ENCODE measurements at places on chromosomes 13 and 19.

GRCh38 chr19:19111967-19112580, 26.2 kb downstream of the TMEM161A start:
- no peak for DNase-seq

GRCh38 chr19:30225676-30226463, 146.3 kb upstream of the ZNF536 start:
- DNase-seq = no peak

DNA sequence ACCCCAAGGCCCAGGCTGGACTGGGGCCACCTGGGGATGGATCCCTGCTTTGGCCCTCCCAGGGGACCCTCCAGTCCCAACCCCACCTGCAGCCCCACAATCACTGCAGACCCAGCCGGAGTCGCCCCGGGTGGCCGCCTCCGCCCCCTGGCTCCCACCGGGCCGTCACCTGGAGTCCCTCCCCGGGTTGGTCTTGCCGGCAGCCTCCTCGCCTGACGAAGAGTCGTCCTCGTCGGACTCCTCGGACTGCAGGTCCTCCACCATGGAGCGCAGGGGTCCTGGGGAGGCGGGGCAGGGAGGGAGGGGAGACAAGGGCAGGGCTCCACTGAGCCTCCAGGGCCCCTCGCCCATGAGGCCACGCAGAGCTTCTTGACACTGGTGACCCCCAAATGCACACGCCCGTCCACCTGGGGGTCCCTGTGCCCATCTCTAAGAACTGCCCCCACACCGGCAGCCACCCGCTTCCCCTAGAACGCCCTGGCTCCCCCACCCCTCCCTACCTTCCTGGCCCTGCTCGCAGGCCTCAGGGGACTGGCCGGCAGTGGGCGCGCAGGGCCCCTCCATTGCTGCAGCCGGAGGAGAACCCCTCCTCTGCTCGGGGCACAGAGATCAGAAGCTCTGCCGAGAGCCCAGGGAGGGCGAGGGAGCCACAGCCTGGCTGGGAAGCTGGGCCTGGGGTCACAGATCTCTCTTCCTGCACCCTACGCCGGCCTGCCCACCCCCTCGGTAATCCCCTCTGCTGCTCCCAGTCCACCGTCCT, 63.4 kb downstream of the MLLT1 start:
- DNase-seq = no peak

GRCh38 chr19:38512277-38512676, 78.8 kb downstream of the RYR1 start:
- no peak for DNase-seq

- DNase-seq = no peak
Measured at GRCh38 chr13:32426191-32426989, 1.5 kb downstream of the N4BP2L1 start.

DNA sequence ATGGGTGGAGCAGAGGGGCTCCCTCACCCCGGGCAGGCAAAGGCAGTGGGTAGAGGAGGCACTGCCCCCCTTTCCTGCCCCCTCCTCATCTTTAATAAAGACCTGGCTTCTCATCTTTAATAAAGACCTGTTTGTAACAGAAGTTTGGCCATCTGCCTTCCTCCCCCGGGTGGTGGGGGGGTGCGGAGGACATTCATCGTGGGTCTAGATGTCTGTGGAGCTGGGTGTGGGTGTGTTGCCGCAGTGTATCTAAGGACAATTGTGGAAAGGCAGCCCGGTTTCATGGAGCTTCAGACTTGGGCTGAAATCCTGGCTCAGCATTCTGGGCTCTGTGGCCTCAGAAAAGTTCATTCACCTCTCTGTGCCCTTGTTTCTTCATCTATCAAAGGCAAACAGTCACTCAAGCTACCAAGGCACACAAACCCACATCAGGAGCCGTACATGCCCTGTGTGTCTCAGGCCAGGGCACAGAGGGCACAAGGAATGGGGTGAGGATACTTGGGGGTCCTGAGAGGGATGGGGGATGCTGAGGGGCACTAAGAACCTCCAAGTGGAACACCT, 8.8 kb upstream of the SWSAP1 start:
- no peak for DNase-seq

DNA sequence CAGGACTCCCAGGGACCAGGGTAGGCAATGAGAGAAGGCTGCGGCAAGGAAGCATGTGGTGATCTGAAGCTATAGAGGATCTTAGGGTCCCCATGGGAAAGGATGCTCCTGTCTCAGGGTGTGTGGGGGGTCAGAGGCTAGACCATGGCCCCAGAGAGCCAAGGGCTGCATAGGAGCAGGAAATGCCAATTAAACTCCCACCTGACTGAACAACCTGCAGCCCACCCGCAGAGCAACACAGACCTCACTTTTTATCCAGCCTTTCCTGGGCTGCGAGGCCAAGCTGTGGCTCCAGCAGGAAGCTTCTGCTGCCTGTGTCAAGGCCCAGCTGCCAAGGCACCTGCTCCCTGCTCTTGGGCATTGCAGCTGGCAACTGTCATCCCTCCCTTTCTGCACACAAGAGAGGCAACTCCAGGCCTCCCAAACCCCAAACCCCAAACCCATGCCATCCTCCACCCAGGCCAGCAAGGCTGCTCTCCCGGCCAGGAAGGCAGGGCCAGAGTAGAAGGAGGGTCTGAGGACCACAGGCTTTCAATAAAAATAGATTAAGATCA, 290.1 kb downstream of the FOXO1 start:
- no peak for DNase-seq

GRCh38 chr13:96273196-96273595, 183.3 kb downstream of the HS6ST3 start:
- DNase-seq = no peak

DNA sequence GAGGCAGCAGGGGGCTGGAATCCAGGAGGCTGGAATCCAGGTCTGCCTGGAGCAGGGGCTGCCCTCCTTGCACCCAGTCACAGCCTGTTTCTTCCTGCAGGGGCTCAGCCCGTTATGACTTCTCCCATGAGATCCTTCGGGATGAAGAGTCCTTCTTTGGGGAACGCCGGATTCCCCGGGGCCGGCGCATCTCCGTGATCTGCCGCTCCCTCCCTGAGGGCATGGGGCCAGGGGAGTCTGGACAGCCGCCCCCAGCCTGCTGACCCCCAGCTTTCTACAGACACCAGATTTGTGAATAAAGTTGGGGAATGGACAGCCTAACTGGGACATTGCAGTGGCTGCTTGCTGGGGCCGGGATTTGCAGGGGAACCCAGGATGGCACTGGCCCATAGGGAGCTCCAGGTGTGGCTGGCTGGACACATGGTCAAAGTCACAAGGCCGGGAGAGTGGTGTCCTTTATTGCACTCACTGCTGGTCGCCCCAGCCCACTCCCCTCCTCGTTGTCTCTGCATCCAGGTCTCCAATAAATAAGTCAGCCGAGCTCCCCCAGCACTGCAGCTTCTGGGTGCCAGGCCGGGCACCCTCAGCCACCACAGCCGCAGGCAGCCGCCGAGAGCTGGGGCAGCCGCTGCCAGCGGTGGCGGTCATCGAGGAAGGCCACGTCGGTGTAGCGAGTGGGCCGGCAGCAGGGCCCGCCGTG, 872 bp downstream of the PSPN start:
- DNase-seq = no peak

GRCh38 chr19:44741841-44742329, 6.6 kb upstream of the BCL3 start:
- DNase-seq = peak; percentile 74

DNA sequence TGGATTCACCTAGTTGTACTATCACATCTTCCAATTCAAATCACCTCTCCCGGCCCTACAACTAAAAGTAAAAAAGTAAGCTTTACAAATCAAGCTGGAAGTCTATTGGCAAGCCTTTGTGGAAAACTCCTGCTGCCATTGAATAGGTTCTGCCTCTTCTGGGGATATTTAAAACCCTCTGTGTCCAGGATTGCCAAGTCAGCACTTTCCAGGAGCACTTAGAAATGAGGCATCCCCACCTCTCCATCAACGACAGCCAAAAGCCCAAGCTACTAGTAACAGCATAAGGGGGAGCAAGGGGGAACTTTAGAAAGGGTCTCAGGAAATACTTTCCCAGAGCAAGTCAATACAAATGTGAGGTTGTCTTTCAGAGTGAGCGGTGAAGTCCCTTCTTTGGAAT, 85.0 kb upstream of the OBI1 start:
- no peak for DNase-seq

GRCh38 chr19:3469638-3470499, 10.5 kb downstream of the SMIM24 start:
- DNase-seq = no peak

DNA sequence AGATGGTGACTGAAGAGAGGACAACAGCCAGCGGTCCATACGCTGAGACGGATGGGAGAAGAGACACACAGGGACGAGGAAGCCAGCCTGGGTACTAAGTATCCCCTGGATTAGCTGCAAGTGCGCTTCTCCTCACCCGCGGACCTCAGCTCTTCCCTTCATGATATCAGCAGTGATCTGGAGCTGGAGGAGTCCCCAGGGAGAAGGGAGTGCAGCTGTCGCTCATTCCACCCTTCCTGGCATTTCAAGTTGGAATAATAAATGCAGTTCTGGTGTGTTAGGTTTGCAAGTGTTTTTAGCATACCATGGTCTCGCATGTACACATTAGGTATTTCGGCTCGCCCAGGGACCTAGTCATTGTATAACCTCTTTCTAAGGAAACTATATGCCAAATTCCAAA, 88.5 kb upstream of the C1QTNF9B start:
- no peak for DNase-seq

- DNase-seq = no peak
Measured at GRCh38 chr19:29807870-29808405, 3.9 kb upstream of the CCNE1 start.

DNA sequence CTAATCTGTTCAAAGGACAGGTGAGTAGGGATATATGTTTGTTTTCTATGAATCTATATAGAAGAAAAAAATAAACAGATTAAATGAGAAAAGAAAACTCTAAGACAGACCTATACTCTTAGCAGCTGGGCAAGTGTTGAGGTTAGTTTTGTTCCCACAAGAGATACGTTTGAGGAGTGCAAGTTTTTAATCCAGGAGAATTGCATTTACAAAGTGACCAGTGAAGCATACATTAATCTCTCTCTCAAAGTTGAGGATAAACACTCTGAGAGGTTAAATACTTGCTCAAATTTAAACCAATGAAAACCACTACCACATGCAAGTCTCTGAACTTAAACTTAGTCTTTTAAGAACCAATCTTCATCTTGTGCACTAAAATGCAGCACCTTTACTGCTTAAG, 930.5 kb upstream of the MIR17HG start:
- no peak for DNase-seq

- DNase-seq = no peak
Measured at GRCh38 chr13:24894972-24895300, 131.0 kb downstream of the RNF17 start.

- no peak for DNase-seq
Measured at GRCh38 chr19:49502866-49503581, 6.8 kb downstream of the RPS11 start.

GRCh38 chr19:32287086-32287485, 58.3 kb upstream of the ZNF507 start:
- no peak for DNase-seq

DNA sequence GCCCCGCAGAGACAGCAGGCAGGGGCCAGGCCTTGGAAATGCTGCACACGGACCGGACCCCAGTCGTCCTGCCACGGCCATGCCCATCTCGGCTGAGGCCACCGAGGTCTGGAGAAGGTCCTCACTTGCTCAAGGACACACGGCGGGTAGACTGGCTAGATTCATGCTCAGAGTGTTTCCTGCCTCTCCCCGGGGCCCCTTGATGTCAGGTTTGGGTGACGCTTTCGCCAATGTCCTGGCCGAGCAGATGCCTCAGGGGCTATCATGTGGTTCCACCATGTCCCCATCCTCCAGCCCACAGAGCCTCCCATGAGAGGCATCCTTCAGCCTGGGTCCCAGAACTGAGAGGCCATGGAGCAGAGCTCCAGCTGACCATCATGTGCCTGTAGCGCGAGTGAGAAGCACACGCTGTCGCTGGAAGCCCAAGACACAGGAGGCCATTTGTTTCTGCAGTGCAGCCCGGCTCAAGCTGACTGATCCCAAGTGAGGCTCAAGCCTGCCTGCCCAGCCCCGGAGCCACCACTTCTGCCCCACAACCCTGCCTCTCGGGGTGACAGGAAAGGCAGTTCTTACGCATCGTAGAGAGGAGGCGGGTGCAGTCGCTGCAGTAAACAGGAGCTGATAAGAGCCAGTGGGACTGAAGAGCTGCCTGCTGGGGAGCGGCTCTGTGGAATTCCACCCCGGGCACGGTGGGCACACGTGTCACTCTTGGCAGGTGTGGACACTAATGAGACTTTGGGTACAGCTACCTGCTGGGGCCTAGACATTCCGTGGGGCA, 53.9 kb upstream of the GAS6 start:
- DNase-seq = no peak

DNA sequence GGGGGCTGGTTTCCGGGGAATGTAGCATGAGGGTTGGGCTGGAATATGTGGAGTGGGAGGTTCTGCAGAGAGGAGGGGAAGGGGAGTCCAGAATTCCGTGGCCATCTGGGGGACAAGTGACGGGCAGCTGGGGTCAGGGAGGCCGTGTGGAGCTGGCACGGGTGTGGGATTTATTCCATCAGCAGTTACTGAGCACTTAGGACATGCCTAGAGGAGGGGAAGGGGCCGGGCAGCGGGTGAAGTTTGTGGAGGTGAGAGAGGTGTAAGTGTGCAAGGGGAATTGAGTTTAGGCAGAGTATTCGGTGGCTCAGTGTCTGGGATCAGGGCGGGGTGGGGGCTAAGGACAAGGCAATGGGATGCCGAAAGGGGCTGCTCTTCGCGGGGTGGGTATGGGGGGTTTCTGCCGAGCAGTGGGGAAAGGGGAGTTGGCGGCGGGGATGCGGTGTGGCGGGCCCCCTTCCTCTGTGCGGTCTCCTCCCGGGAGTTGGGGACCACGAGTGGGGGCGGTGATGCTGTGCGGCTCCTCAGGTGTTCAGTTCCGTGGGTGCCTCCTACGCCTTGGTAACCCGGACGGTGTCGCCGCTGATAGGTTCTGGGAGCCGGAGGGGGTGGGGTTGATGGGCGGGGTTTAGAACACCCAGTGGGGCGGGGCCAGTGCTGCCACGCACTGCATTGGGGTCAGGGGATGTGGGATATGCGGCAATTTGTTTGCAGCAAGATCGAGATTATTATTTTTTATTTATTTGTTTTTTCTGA, 5.4 kb downstream of the CCDC61 start:
- DNase-seq = no peak

- DNase-seq = no peak
Measured at GRCh38 chr13:60562096-60562780, 165.2 kb downstream of the TDRD3 start.

DNA sequence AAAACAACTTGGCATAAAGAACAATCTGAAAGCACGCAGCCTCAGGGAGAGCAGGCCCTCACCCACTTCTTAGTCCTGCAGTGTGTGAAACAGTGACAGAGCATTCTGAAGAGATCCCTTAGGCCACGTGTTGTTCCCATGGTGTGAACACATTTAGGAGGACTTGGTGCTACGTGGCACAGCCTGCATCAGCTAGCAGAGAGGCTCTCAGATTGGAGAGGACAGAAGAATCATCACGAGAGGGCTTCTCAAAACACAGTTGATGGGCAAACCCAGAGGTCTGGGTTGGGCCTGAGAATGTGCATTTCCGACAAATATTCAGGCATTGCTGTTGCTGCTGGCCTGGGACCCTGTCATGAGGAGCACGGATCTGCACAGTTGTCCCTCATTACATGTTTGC, 26.1 kb upstream of the TFDP1 start:
- no peak for DNase-seq

DNA sequence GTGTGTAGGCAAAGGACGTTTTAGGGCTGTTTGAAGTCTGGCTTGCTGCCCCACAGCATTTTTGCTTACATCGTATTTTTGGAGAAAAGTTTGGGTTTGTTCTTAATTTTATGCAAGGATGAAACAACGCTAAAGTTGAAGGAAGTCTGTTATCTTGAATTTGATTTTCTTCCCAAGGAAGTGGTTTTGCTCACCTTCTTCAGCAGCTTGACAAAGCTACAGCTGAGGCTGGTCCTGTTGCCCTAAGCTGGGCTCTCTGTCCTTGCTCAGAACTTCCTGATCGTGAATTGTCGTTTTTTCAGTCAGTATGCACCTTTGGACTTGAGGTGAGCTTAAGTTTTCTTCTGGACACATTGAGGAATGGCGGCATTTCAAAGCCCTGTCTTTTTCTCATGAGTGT, 62.1 kb upstream of the GSX1 start:
- DNase-seq = no peak
